HCEC 1CT (cell line): ENCODE measurements at places on chromosomes 3 and 15.

- no peak for DNase-seq
Observed at GRCh38 chr3:194254040-194254439, 97.1 kb downstream of the CPN2 start.

GRCh38 chr15:69784798-69785566, 312.7 kb downstream of the TLE3 start:
- DNase-seq, result peak; percentile 20

DNA sequence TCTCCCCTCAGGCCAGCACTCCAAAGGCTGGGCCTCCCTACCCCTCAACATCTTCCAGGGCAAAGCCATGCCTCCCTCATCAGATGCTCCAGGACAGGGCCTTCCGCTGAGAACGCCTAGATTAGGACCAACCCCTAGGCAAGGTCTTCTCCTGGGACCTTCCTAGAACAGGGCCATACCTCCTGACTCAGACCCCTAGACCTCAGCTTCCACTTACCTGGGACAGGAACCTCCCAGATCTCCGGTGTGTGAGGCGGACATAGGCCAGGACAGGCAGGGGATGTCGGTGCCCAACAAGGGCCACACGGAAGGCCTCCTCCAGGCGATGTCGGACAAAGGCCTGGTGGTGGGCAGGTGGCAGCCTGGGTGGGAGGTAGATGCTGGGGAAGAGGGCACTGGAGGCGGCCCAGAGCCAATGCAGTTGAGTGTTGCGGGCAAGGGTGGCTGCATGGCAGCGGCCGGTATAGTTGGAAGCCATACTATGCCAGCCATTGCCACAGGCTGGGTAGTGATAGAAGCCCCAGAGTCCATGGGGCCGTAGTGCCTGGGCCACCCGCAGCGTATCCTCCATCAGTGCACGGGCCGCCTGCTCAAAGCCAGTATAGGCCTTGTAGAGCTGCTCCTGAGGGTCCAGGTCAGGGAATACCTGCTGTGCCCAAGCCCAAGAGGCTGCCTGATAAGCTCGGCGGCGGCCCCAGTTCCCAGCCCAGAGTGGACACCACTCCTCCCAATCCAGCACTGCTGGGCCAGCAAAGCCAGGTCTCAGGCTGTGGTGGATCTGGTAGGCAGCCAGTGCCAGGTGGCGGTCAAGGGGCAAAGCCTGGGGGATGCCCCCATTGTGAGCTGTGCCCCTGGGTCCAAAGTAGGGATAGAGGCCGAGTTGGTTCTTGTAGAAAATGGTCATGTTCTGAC, 2.5 kb upstream of the IFRD2 start:
- no peak for DNase-seq

DNA sequence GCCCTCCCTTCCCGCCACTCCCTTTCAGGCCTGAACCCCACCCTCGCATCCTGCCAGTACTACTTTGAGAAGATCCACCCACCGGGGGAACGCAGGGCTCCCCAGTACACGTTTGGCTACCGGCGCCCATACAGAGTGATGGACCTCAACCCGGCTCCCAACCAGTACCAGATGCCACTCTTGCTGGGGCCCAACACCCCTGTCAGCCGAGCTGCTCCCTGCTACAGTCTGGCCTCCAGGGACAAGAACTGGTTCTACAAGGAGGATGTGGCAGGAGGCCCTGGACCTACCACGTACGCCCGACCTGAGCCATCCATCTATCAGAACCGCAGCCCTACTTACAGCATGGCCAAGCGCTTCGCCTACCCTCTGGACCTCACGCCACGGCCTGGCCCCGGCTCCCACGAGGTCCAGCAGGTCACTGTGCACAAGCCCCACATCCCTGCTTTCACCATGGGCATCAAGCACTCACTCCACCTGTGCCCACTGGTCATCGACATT, 14.4 kb upstream of the CSPG4 start:
- no peak for DNase-seq

DNA sequence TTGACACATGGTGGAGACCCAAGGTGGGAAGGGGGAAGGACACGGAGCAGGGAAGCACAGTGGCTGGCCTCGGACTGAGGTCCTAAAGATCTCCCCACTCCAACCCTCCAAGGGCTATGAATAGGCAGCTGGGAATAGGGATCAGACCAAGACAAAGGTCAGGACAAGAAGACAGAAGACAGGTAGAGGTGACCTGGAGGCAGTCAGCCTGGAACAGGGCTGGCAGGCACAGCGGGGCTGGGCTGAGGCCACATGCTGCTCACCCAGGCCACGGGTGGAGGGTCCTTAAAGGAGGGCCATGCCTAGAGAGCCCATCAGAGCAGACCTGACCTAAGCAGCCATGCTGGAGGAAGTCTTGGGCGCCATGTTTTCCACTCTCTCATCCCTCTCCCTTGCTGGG, 2.7 kb upstream of the PLA2G4D start:
- no peak for DNase-seq

DNA sequence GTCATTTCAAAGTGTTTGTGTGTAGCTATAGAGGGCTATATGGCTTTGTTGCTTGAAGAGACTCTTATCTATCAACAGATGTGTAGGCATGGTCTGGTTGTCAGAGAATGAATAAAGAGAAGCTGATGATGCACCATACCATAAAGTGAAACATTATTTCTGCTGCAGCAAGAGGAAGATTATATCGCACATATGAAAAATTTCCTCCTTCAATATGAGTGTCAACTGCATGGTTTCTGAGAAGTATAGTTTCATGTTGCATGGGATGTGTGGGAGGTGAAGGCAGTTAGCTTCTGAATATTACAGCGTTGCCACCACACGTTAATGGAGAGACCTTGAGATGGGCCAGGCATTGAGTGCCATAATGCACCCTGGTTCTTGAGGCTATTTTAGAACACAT, 217.9 kb downstream of the SATB1 start:
- DNase-seq, result no peak

DNA sequence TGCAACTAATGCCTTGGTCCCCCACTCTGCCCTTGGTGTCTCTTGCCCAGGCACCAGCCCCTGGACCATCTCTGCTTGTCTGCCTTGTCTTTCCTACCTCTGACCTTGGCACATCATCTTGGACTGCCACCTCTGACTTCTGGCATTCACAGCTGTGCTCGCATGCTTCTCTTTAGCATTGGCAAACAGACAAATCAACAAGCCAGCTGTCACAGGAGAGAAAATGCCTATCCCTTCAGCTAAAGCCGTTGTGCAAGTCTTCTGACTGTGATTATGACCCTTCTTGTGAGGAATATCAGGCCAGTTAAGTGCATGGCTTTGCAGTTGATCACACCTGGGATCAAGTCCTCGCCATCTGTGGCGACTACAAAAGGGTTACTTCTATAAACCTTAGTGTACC, 84.6 kb downstream of the PRICKLE2 start:
- DNase-seq, result no peak

- no peak for DNase-seq
Observed at GRCh38 chr3:23952646-23953045, 7.6 kb downstream of the NR1D2 start.

- DNase-seq, result peak; percentile 14
Observed at GRCh38 chr15:77024273-77025082, 29.6 kb downstream of the PSTPIP1 start.

GRCh38 chr3:78969483-78969882, 798.3 kb downstream of the ROBO1 start:
- DNase-seq, result peak; percentile 34

DNA sequence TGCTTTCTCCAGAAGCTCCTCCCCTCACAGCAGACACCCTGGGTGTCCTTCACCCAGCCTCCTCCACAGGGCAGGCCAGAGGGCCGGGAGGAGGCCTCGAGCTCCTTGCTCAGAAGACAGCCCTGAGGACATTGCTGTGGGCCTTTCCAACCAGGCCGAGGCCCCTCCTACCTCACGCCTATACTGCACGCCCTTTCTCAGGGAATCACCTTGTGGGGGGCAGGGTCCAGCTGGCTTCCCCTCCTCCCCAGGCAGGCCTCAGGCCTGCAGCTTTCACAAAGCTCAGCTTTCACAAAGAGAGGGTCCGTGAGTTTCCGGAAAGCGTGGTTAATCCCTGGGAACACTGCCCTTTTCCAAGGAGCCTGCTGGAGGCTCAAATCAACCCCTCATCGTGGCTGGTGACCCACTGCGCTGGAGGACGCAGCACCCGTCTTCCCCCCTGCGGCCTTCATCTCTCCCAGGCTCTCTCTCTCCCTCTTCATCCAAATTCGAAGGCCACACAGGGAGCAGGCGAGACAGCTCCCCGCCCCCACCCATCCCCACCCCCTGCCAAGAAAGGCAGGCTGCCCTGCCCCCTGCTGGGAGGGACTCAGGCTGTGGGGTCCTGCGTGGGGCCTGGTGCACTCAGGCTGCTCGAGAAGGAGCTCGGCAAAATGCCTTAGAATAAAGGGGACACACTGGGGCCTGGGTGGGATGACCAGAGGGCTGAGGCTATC, 79.4 kb downstream of the OCA2 start:
- no peak for DNase-seq

- DNase-seq, result no peak
Observed at GRCh38 chr15:91921843-91922198, 68.3 kb downstream of the SLCO3A1 start.

GRCh38 chr3:73469331-73469730, 155.4 kb downstream of the PDZRN3 start:
- DNase-seq, result no peak

DNA sequence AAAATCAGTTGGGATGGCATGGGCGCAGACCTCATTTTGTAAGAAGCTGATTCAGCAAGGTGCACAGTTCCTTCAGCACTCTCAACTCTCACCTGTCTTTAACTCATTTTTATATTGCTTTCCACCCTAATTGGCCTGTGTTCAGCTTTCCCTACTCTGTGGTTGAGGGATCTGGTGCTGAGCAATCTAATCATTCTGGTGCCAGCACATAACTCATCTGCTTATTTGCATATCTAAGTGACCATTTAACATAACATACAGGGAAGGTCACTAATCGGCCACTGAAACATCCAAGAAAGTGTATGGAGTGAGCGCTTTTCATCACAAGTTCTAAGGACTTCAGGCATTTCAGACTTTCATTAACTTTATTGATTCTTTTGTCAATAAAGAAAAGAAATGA, 303.4 kb upstream of the ROPN1 start:
- no peak for DNase-seq

DNA sequence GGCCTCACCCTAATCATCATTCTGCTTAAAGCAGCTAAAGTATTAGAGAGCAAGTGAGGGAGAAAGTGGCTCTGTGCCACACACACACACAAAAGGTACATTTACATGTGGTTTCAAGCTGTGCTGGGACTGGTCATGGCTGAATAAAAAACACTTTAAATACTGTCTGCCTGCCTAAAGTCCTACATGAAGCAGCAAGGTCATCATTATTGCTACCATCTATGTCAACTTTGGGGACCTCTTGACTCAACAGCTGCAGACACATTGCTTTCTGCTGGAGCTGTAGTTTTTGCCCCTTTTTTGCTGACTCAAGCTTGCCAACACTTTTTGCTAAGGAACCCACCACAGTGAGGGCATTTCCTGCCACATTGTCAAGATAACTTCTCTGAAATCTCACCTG, 1237.9 kb downstream of the ROBO2 start:
- DNase-seq, result no peak

DNA sequence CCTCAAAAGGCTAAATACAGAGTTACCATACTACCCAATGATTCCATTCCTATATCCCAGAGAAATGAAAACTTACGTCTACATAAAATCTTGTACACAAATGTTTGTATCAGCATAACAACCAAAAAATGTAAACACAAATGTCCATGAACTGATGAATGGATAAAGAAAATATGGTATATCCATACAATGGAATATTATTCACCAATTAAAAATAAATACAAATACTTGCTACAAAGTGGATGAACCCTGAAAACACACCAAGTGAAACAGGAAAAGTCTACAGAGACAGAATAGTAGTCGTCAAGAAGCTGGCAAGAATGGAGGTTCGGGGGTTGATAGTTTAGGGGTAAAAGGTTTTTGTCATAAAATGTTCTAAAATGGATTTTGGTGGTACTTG, 54.0 kb upstream of the ANKRD28 start:
- DNase-seq, result no peak

DNA sequence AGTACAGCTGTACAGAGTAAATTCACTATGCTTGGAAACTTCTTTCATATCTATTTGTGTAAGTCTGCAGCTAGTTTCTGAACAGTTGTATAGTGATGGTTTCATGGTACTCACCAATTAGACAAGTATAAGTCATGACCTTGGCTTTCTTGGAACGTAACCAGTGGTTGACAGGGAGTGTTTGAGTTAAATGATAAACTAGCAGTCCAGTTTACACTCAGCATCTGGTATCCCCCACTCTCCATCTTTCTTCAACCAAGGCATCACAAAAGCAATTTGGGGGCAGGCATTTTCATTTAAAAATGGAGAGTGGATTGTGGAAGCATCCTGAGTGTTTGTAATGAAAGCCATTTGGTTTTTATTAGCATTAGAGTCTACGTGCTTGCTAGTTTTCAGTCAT, 26.0 kb downstream of the MME start:
- no peak for DNase-seq

GRCh38 chr15:85693277-85693676, 101.4 kb downstream of the KLHL25 start:
- DNase-seq, result no peak

DNA sequence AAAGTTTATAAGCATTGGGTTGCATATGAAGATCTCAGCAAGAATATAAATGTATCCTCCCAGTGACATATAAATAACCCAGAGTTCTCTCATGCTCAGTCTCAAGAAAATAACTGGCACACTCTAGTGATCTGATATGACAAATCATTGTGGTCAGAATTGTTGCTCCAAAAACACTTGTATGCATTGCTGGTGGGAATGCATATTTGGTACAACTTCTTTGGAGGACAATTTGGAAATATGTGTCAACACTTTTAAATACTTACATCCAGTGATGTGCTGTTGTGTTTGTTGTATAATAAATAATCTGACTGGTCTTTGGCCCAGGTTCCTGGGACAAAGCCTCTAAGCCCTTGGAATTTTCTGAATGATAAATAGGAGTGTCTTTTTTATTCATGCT, 66.7 kb upstream of the STT3B start:
- DNase-seq, result no peak

- DNase-seq, result no peak
Observed at GRCh38 chr15:66777596-66778313, 75.7 kb downstream of the SMAD6 start.

GRCh38 chr15:66097151-66098021, 156.2 kb downstream of the MEGF11 start:
- DNase-seq, result no peak

GRCh38 chr3:176994891-176995781, 202.1 kb downstream of the TBL1XR1 start:
- DNase-seq, result no peak

DNA sequence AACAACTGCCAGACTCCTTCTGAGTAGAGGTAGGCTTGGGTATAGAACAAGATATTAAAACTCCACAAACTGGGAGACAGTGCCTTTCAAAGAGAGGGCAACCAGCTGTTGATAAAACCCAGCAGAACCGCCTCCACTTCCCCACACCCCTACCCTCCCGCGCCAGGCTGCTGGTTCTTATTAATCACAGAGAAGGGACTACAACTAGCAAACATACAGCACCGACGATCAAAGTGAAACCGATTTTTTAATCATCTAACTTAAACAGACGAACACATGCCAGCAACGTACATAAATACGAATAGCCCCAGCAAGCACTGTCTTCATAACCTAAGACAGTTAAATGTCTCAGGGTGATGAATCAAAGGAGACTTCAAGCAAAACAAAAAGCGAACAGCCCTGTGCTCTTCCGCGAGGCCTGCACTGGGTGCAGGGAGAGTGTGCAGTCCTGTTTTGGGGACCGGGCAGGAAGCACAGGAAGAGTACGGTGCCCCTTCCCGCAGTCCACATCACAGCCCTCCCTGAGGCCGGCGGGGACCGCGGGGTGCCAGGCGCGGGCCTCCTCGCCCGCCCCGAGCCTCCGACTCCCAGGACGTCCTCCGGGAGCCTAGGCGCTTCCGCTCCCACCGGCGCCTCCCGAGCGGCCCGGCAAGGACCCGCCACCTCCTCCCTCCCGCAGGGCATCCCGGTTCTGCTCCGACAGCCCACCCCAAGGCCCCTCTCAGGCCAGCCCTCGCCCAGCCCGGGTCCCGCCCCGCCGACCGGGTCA, 75.1 kb upstream of the VGLL4 start:
- DNase-seq, result peak; percentile 50
